Heart left ventricle (tissue), 16 donors: ENCODE measurements at places on chromosomes 1 and 21. TPM values are rescaled to one million over a fixed set of nuclear protein-coding genes. Genes with fewer than 3 reads are reported as not detected.

Gene TARDBP
- 81.4 TPM for total RNA-seq

Gene KRTAP26-1
- not detected for total RNA-seq

Gene ATP1A2
- 304 TPM for total RNA-seq

Gene ECM1
- total RNA-seq = 14.5 TPM

Gene PTPRU
- total RNA-seq = 28.8 TPM

Gene SPRR1B
- total RNA-seq = not detected

Gene LEMD1
- total RNA-seq = not detected

Gene GMEB1
- 8.5 TPM for total RNA-seq

Gene MROH7
- total RNA-seq = 10.7 TPM

Gene GBP7
- total RNA-seq = 0.16 TPM

Gene BARHL2
- not detected for total RNA-seq

Gene CCDC27
- not detected for total RNA-seq

Gene OR2T35
- not detected for total RNA-seq

GRCh38 chr1:246343937-246344336 is 163.1 kb downstream of the SMYD3 start:
- DNase-seq = no peak

- no peak for DNase-seq
These were observed 25.2 kb upstream of the TDRD10 start for GRCh38 chr1:154476791-154477190.

- DNase-seq = no peak
These were observed 28.1 kb upstream of the RNPC3 start for GRCh38 chr1:103497404-103497803.

DNA sequence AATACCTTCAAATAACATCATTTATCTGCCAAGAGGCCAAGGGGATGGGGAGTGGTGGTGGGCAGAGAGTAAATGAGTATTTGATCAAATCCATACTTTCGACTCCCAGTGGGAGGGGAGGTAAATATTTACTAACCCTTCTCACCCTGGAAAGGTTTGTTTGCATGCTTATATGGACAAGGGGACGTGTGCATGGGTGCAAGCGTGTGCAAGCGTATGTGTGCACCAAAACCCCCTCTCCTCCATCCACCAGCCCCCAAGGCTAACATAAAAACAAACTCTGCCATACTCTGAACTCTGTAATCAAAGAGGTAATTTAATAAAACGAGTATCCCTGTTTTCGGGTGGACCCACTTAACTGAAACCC is 58.0 kb downstream of the SYF2 start:
- no peak for DNase-seq

DNA sequence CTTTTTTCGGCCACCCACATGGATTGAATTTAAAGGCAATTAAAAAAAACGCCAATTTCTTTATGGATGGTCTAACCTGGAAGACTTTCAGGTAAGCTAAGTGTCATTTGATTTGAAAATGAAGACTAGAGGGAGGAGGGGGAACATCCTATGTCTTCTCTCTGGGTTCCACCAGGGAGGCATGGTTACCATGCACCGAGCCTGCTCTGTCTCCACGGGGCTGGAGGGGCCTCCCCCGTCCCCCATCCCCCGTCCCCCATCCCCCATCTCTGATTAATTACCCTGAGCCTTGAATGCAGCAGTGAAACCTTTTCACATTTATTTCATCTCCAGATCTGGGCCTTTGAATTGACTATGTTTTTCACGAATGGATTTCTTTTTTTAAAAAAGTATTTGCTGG is 135.1 kb downstream of the TLR5 start:
- no peak for DNase-seq

GRCh38 chr1:35451125-35451528 is 106.1 kb downstream of the KIAA0319L start:
- DNase-seq = peak; percentile 83

GRCh38 chr1:214303141-214303930 is 22.4 kb downstream of the SMYD2 start:
- DNase-seq = no peak

- no peak for DNase-seq
These were observed 29.1 kb downstream of the SLC2A1 start for GRCh38 chr1:42929434-42930177.

DNA sequence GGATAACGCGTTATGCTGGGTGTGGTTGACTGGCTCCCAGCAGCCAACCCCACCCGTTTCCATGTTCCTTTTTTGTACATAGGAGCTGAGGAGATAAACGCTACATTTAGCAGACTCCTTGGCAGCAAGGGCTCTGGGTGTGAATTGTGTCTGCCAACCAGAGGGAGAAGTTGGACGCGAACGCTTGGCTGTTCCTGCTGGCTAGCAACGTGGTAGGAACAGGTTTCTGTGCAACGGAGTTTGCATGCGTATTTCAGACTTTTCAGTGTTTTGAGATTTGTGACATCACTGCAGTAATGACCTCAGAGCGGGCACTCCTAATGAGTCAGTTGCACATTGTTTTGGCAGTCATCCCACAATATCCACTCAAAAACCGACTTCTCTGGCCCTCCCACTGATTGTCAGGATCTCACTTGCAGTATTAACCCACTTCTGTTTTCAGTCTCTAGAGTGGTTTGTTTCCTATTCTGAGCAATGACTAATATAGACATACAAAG is 98.7 kb upstream of the RGS1 start:
- DNase-seq = peak; percentile 22

DNA sequence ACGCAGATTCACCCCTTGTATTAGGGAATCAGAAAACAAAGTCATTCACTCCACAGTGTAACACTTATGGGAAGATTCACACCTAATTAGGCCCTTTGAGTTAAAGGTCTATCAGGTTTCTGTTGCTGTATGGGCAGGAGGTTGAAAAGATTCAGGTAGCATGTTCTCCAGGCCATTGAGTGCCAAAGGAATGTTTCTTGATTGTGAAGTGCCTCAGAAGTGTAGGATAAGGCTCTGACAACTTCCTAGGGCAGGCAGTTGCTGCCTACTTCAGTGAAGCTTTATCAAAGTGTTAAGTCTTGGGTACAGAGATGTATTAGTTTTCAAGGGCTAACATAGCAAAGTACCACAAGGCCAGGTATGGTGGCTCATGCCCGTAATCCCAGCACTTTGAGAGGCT is 48.7 kb upstream of the RGS18 start:
- no peak for DNase-seq

GRCh38 chr1:173377266-173377665 is 99.9 kb upstream of the PRDX6 start:
- no peak for DNase-seq

- no peak for DNase-seq
These were observed 484.8 kb downstream of the PTPRC start for GRCh38 chr1:199123615-199124014.

GRCh38 chr1:173403996-173404395 is 73.1 kb upstream of the PRDX6 start:
- DNase-seq = no peak

DNA sequence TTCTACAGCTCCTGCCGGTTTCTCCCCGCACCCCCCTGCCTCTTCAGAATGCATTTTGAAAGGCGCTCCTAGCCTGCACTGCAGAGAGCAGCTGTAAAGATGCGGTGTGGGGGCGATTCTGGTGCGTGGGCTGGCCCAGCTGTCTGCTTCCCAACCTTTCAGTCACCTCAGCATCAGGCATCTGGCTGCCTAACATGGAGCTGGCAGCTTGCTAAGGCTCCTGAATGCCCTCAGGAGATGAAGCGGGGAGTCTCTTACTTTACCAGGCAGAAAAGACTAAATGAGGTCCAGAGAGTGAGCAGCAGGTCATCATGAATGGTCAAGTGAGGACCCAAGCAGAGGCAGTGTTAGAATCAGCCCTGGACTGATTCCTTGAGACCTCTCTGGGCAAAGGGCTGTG is 8.7 kb downstream of the IER5 start:
- no peak for DNase-seq

GRCh38 chr21:45574081-45574501 is 31.9 kb upstream of the SLC19A1 start:
- DNase-seq = no peak

GRCh38 chr1:97780884-97781283 is 139.9 kb downstream of the DPYD start:
- no peak for DNase-seq

- peak; percentile 40 for DNase-seq
These were observed at the start of gene TRAF3IP3 for GRCh38 chr1:209755926-209756614. TSS of gene TRAF3IP3 (plus strand) at chr1:209756053. CDS start at chr1:209760040, 3,987 bp downstream.
